ENCODE measurements at places on chromosomes 7 and 10.

- no peak for DNase-seq
Measured at GRCh38 chr7:148461392-148462179, 129.0 kb upstream of the C7orf33 start.

- DNase-seq = no peak
Measured at GRCh38 chr10:100670828-100671479, 74.4 kb upstream of the PAX2 start.

DNA sequence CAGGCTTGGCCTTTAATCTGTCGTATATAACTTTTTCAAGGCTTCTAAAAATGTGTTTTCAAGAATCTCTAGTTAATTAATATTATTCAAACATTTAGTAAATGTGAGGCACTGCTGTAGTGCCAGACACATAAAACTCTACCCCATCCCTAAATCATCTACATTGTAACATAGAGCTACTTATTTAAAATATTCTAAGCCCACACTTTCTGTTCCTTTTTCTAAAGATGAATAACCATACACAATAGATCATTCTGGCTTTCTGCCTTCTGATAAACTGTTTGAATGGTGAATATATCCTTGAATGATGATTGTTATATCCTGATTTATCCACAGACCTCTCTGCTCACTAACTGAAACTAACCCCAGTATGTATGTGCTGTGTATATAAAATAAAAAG lies 41.4 kb downstream of the BRAF start:
- no peak for DNase-seq

DNA sequence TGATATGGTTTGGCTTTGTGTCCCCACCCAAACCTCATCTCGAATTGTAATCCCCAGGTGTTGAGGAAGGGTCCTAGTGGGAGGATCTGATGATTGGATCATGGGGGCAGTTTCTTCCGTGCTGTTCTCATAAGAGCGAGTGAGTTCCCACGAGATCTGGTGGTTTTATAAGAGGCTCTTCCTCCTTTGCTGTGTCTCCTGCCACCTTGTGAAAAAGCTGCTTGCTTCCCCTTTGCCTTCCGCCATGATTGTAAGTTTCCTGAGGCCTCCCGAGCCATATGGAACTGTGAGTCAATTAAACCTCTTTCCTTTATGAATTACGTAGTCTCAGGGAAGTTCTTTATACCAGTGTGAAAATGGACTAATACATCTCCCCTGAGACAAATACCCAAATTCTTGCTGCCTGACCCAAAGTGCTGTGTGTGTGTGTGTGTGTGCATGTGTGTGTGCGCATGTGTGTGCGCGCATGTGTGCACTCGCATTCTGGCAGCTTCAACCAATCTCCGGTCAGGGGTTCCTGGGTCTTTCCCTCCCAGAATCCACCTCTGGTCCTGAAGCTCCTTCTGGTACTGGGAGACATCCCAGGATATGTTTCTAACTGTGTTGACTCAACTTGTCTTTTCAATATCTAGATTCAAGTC lies 98.1 kb upstream of the LRRC4 start:
- no peak for DNase-seq

DNA sequence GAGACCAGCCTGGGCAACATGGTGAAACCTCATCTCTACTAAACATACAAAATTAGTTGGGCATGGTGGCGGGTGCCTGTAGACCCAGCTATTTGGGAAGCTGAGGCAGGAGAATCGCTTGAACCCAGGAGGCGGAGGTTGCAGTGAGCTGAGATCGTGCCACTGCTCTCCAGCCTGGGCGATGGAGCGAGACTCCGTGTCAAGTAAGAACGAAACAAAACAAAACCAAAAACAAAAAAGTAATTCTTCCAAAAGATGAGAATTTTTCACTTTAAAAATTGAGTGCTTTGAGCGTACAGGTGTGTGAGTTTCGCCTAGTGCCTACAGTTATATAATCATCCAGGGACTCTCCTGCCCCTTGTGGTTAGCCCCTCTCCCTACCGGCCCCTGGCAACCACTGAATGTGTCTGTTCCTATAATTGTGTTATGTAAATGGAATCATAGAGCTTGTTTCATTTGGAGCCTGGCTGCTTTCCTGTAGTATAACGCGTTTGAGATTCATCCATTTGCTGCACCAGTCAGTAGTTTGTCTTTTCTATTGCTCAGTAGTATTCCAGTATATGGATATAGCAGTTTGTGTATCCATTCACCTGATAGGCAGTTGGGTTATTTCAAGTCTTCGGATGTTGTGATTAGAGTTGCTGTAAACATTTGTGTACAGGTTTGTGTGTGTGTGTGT lies 80.0 kb downstream of the RBM33 start:
- no peak for DNase-seq

- DNase-seq = no peak
Measured at GRCh38 chr10:35327790-35328403, 8.4 kb upstream of the CCNY start.

DNA sequence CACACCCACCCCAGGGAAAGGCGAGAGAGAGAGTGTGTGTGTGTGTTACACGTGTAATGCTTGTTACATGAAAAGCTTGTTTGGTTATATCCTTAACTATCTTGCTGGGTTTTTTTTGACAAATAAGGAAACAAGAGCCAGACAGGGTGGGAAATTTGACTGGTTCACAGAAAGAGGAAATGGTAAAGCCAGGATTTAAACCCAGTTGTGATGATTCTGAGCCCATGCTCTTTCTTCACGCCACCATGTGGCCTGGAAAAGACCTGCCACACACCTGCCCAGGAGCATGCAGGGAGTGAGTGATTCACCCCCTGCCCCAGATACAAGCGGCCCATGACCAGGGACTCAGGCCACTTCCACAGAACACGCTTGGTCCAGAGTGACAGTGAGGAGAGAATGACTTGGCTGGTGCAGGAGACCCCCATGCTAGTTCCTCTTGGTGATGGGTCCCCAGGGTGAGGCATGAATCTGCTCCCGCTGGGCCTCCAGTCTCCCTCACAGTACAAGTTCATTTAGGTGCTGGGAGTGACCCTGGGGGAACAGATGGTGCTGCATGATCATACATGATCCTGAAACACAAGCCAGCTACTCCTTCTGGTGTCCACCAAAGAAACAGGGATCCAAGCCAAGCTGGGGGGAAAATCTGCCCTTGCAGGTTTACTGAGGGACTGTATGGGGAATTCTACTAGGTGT lies 21.0 kb upstream of the EIF5AL1 start:
- no peak for DNase-seq

GRCh38 chr10:113095419-113096127 lies 145.5 kb downstream of the TCF7L2 start:
- no peak for DNase-seq

GRCh38 chr10:123621916-123622315 lies 44.2 kb upstream of the GPR26 start:
- DNase-seq = no peak

GRCh38 chr10:118412932-118413331 lies 70.8 kb upstream of the FAM204A start:
- no peak for DNase-seq

DNA sequence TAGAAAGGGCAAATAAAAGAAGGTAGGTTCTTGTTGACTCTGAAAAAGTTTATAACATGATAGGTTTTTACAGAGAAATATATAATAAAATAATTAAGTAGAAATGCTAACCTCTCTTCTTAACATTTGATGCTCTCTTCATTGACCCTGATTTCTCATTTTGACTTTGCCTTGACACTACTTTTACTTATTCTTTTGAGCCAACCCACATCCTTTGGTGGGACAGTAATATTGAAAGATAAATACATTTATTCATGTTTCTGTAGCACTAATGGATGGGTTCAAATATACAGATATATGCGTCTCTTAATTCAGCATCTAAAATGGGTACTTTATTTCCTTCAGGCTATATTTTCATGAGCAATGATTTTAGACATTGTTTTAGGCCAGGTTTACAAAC lies 34.4 kb downstream of the DDC start:
- DNase-seq = no peak

DNA sequence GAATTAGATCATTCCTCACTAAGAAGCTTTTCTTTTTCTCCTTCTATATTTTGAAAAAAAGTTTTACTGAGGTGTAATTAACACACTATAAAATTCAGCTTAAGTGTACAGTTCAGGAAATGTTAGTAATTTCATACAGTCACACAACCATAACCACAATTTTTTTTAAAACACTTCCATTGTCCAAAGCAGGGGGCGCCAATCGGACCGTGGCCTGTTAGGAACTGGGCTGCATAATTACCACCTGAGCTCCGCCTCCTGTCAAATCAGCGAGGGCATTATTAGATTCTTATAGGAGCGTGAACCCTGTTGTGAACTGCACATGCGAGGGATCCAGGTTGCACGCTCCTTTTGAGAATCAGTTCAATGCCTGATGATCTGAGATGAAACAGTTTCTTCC lies 427.1 kb downstream of the TFEC start:
- no peak for DNase-seq

DNA sequence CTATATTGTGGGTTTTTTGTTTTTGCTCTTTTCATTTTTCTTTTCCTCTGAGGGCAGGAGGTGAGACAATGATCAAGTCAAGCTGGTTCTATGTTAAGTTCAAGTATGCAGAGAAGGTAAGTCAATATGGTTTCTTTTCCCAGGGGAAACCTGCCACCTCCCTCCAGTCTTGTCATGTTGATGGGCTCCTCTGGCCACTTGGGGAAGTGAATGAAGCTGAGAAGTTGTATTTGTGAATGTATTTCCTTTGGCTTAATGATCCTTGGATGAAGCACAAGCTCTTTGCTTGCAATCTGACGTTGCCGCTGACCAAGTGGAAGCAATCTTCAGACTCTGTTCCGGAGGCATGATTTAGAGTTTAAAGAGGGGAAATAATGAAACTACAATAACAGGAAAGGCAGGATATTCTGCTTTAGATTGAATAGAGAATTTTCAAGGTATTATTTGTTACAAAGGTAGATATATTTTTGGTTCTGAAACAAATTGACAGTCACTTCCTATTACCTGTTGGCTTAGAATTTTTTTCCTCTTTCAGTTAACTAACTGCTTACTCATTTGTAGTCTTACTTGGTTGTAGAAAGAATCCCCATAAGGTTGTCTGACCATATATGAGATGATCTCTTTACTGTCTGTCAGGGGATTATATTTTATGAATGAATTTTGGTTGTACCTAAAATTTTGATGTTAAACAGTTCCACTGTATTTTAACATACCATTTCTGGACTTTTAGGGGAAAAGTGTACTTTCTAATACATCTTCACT lies 369.6 kb downstream of the AUTS2 start:
- no peak for DNase-seq

- DNase-seq = no peak
Measured at GRCh38 chr7:138608275-138608674, 92.9 kb downstream of the SVOPL start.

- peak; percentile 58 for DNase-seq
Measured at GRCh38 chr7:151110941-151111645, 24.8 kb downstream of the AGAP3 start.

DNA sequence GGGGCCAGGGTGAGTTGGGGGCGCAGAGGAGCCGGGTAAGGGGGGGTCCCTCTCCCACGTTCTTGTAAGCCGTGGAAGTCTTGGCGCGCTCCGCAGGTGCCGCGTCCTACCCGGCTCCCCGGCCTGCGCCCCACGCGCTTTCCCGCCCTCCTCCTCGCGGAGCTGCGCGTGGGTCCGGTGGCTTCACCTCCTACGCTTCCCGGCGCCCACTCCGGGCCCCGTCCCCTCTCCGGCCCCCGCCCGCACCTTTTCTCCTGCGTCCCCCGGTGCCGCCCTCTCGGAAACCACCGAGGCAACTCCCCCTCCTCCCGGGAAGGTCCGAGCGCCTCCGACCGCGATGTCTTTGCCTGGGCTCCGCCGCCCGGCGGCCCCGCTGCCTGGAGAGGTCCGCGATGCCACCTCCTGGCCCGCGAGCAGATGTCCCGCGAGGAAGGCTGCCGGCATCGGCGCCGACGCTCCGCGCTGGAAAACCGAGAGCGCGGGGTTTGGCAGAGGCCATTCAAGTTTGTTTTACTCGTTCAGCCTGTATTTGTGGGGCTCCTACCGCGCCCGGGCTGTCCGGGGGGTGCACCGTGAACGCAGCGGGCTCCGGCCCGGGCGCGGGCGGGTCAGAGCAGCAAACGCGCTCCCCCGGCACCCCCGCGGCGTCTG lies 2.4 kb upstream of the NKX6-2 start:
- DNase-seq = no peak

GRCh38 chr7:44447874-44448425 lies 42.5 kb downstream of the NUDCD3 start:
- no peak for DNase-seq

DNA sequence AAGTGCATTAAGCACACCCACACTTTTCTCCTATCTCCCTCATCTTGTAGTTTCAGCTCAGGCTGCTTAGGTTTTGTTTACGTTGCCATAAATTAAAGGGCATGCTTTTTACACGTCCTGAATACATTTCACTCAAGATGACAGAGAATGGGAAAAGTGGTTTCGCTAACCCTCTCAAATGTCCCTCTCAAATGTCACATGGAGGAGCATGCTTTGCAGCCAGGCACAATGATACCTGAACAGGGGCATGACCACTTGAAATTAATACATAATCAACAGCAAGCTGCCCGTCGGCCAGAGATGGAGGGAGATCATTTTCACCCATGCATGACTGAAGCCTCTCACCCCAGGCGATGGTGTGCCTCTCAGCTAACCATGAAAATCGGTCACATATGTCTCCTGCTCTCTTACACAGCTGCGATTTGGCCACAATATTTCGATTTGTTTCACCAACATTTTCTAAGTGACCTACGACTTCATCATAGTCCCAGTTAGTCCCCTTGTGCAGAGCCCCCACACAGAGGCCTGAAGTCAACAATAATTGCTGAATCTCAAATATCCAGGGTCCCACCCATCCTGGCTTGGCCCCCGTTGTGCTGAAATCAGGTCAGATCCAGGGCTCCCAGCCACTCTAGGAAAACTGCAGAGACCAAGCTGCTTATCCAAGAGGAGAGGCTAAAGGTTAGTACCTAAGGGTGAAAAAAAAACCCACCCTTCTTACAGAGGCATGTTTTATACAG lies 373.9 kb upstream of the NFE2L3 start:
- DNase-seq = peak; percentile 100

- no peak for DNase-seq
Measured at GRCh38 chr7:28107960-28108359, 72.6 kb downstream of the JAZF1 start.

DNA sequence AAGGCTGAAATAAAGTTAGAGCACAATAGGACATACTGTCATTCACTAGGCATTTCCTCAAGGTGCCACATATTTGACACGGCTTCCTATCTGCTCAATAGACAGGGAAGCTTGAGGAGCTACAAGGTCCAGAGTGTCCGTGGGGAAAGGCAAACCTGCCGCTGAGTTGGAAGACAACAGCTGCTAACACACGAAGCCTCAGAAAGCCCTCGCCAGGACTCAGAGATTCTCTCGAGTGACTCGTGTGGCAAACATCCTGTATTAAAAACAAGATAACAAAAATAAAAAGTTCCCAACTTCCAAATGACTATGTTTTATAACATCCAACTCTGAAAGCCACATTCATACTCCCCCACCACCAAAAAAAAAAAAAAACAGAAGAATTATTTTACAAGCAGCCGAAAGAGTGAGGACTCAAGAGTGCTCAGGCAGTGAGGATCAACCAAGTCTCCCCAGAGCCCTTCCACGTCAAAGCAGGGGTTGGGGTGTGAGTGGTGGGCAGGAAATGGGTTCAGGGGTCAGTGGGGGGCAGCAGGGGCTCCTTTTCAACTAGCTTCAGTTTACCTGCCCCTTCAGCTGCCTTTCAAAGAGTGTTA lies 67.6 kb downstream of the STK17A start:
- no peak for DNase-seq

GRCh38 chr10:113301342-113301984 lies 251.4 kb upstream of the HABP2 start:
- DNase-seq = no peak
